ENCODE measurements at places on chromosomes 1 and 21.

DNA sequence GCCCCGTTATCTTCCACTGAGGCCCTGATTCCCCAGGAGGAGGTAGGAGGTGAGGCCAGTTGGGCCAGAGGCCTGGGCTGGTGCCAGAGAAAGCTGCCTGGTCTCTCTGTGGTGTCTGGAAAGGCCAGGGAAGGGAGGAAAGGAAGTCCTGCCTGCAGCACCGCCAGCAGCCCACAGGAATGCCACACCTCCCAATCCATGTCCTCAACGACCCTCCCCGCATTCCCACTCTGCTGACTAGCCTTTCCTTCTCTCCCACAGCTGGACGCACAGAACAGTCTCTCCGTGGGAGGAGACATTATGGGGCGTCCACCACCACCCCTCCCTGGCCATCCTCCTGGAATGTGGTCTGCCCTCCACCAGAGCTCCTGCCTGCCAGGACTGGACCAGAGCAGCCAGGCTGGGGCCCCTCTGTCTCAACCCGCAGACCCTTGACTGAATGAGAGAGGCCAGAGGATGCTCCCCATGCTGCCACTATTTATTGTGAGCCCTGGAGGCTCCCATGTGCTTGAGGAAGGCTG, 18.0 kb downstream of the CSF1 start:
- DNase-seq: no peak

DNA sequence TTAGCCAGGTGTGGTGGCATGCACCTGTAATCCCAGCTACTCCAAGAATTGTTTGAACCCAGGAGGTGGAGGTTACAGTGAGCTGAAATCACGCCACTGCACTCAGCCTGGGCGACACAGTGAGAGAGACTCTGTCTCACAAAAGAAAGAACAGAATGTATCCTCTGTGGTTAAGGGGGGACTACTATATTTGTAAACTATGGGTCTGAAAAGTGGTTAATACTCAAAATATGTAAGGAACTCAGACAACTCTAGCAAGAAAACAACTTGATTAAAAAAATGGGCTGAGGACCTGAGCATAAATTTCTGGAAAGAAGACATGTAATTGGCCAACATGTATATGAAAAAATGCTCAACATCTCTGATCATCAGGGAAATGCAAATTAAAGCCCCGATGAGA, 11.2 kb downstream of the FNBP1L start:
- DNase-seq: no peak

GRCh38 chr1:6743189-6744101, 41.8 kb upstream of the CAMTA1 start:
- peak; percentile 48 for DNase-seq

GRCh38 chr1:209659909-209660308, 7.7 kb upstream of the LAMB3 start:
- no peak for DNase-seq

DNA sequence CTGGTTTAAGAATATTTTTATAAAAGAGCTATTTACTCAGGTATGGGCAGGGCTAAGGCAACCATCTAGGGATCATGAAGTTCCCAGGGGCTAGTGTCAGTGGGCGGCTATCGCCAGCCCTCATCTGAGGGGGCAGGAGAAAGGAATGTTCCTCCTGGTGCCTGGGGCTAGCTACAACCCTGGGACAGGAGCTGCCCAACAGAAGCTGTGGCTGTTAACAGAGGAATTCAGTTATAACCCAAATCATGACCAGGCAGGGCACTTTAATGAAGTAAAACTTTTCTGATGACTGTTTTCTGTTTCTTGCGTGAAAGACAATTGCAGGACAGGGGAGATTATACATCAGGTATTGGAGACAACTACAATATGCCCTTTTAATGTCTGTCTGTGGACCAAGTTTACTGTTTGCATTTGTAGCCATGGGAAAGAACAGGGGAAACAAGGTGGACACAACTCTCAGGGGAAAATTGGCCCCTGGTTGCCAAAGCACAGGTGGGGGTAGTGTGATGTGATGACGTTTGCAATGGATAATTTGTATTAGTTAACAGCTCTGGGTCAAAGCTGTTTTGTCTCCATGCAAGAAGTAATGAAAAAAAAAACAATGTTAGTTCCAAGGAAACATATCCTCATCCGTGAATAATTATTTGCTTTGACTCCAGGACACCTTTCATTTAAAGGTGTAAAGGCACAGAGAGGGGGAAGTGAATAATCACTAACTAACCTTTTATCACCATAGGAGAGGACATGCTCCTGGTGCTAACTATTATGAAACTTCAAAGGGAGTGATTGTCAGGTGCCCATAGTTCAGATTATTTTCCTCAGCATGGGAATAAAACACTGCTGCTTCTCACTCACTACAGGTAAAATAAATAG, 105.2 kb downstream of the TSEN15 start:
- DNase-seq: no peak

DNA sequence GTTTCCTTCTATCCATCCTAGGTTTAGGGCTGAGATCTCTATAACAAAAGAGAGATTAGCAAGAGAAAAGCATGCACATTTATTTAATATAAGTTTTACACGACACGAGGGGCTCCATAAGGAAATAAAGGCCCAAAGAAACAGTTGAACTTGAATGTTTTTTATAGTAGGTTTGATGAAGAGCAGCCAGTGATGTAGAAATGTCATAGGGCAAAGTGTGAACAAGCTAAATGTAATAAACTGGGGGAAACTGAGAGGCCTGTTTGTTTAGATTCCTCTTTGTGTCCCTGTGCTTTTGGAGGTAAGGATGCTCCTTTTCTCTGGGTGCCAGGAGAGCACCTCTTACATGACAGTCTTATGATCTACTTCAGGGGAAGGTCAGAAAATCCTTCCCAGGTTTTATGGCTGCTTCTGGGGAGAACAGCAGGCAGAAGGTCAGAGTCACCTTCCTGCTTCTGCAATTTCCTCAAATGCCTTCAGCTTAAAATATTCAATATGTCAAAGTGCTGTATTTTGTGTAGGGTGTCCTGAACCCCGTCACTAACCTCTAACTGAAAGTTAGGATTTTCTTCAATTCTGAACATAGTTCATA, 9.5 kb upstream of the HORMAD1 start:
- DNase-seq: no peak

DNA sequence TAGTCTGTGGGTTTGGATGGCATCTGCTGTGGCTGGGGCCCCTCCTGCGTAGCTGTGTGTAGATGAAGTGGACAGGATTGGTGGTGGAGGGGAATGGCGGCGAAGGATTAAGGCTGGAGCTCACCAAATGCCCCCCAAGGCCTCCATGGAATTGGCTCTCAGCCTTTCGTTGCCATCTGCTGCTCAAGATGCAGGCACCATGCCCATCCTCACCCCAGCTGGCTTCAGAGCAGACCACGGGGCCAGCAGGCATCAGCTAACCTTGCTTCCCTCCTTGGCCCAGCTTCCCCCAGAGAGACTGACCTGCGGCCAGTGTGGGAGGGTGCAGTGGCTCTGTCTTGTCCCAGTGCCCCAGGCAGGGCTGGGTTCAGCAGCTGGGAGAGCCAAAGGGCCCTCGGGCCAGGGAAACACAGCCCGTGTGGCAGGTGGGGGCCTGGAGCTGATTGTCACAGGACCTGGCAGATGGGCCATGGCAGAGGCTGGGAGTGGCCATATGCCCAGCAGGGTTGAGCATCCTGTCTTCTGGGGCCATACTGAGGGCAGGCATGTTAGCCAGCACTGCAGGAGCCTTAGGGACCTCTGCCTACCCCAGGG, 66.8 kb upstream of the ACTL8 start:
- no peak for DNase-seq

- DNase-seq: no peak
Measured at GRCh38 chr1:116334015-116334547, 39.0 kb upstream of the ATP1A1 start.

DNA sequence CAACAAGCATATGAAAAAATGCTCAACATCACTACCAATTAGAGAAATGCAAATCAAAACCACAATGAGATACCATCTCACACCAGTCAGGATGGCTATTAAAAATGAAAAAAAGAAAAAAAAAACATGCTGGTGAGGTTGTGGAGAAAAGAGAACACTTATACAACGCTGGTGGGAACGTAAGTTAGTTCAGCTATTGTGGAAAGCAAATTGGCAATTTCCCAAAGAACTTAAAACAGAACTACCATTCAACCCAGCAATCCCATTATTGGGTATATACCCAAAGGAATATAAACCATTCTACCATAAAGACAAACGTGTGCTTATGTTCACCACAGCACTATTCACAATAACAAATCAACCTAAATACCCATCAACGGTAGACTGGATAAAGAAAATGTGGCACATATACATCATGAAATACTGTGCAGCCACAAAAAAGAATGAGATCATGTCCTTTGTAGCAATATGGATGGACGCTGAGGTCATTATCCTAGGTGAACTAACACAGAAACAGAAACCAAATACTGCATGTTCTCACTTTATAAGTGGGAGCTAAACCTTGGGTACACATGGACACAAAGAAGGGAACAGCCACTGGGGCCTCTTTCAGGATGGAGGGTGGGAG, 49.5 kb downstream of the LYST start:
- no peak for DNase-seq

DNA sequence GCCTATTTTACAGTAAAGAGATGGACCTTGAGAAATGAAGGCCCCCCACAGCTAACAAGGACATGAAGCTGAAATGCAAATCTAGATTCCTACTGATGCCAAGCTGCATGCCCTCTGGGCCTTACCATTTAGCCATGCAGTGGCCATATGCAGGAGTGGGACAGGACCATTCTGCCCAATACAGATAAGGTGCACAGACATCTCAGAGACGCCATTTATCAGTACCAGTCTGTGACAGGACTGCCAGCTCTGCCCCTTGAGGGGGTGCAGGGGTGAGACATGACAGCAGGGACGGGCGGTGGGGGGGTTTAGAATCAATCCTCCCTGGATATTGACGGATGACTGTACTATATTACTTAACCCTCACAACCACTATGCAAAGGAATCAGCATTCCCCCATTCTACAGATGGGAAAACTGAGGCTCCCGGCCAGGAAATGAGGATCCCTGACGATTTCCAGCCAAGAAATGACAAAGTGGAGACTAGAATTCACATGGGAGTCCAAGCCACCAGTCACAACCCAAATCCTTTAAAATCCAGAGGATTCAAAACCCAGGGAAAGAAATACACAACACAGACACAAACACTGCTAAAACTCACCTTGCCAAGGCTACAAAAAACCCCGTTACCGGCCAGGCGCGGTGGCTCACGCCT, 10.8 kb downstream of the SSBP3 start:
- no peak for DNase-seq

- no peak for DNase-seq
Measured at GRCh38 chr1:111599781-111600693, 19.6 kb upstream of the RAP1A start.

- DNase-seq: no peak
Measured at GRCh38 chr1:56481140-56481694, 98.1 kb downstream of the PLPP3 start.

DNA sequence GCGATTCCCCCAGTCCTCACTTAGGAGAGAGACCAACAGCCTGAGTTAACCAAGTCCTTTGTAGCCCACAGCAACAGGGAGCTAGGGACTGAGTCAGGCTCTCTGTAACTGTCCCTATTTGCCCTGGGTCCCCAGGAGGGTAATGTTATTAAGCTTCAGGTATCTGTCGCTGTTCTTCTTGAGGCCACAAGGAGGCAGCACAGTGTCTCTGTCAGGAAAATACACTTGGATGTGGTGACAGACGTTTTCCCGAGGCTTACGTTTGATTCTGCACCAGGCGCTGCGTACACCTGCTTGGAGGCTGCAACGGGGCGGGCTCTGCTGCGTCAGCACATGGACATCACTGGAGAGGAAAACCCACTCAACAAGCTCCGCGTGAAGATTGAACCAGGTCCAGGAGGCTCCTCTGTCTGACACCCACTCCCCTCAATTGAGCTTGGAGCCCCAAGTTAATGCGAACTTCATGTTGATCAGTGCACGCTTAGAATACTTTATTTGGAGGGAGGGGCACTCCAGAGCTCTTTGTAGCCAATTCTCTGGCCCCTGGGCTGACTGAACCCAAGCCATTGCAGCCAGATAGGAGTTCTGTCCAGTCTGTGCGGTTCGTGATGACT, 10.7 kb upstream of the ELF3 start:
- DNase-seq: no peak

GRCh38 chr1:210949489-210949888, 184.5 kb downstream of the KCNH1 start:
- no peak for DNase-seq

DNA sequence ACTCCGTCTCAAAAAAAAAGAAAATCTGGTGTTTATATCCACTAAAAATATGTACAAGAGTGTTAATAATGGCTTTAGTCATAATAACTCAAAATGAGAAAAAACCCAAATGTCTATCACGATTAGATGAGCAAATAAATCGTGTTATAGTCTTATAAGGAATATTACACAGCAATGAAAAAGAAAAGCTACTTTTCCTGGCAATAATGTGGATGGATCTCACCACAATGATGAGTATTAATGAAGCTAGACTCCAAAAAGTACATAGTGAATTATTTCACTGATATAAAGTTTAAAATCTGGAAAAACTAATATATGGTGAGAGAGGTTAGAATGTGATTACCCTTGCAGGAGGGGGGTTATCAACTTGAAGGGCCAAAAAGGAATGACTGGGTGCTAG, 9.7 kb downstream of the CD244 start:
- DNase-seq: no peak

DNA sequence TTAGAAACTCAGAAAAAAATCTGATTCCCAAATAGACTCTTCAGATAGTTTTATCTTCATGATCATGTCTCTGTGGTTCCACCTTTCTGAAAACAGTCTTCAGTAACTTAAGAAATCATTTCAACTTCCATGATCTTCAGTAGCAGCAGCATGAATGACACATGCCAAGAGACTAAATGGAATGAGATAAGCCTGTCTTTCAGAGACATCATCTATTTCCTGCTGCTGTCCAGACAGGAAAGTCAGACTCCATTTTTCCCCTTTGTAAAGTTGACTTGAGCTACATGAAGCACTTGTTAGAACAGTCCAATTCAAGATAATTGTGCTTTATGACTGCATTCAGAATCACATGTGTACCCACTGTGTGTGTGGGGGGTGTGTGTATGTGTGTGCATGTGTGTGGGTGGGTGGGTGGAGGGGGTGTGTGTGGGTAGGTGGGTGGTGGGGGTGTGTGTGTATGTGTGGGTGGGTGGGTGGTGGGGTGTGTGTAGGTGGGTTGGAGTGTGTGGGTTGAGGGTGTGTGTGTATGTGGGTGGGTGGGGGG, 58.8 kb downstream of the CLIC4 start:
- no peak for DNase-seq

GRCh38 chr1:150555971-150556865, 7.0 kb downstream of the ADAMTSL4 start:
- no peak for DNase-seq

DNA sequence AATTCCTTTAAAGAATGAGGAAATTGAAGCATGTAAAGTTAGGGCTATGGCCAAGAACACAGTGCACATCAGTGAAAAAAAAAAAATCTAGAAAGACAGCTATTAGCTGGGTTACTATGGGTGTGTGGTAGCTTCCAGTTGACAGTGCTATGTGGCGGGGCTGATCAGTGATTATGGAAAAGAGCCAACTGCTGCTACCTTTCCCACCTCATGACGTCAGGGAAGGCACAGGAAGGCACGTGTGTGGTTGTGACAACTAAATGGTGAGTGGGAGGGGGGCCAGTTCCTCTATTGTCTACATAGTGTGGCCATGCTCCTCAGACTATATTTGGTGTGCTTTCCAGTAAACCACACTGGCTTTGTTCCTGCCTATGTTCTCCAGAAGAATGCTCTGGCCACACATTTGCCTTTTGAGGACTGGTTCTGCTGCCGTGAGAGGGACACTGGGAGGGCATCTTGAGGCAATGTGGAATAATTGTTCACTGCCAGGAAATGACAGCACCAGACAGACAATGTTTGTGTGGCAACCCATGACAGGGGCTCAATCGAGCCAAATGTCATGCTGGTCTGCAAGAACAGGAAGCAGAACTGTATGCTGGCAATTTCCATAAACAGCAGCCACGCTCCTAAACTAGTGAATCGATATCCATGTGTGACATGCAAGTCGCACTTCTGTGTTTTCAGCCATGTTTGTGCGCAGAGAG, 3.0 kb upstream of the SDE2 start:
- peak; percentile 74 for DNase-seq

Measured in mucosa of gallbladder (tissue), 1 donor.